MG63 (cell line): ENCODE measurements at places on chromosomes 12 and 14. TPM values are rescaled to one million over a fixed set of nuclear protein-coding genes. Genes with fewer than 3 reads are reported as not detected.

GPR84 gene
- total RNA-seq, result not detected in 2 replicates

GRCh38 chr12:119666900-119667576 is 895 bp upstream of the PRKAB1 start:
- no peak for DNase-seq

- no peak for DNase-seq
Measured at GRCh38 chr12:76883151-76883550, 4.3 kb upstream of the CSRP2 start.

DNA sequence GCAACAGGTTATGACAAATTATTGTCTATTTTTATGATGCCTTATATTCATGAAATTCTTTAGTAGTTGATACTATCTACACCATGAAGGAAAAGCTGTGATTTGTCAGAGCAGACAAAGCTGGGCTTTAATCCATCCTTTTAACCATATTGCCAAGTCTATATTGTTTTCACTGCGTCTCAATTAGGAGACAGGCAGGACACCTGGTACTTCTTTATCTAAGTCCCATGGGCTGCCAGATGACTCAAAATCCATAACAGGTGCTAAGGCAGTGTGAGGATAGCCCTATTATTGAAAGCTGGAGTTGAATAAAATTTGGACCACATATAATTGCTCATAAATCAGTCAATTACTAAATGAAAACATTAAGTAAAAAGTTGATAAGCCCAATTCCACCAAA is 22.6 kb downstream of the INSM2 start:
- no peak for DNase-seq

GRCh38 chr12:1162081-1162760 is 171.2 kb downstream of the ERC1 start:
- DNase-seq, result no peak

GRCh38 chr14:103656031-103656755 is 27.2 kb downstream of the KLC1 start:
- DNase-seq, result no peak
